ENCODE measurements at places on chromosomes 2 and 18.

GRCh38 chr18:22088029-22088428 is 81.4 kb upstream of the GATA6 start:
- no peaks in the 10 kb centered on the region for H3K36me3 ChIP-seq
- no peaks in the 10 kb centered on the region for H3K4me1 ChIP-seq
- DNase-seq: no peak

DNA sequence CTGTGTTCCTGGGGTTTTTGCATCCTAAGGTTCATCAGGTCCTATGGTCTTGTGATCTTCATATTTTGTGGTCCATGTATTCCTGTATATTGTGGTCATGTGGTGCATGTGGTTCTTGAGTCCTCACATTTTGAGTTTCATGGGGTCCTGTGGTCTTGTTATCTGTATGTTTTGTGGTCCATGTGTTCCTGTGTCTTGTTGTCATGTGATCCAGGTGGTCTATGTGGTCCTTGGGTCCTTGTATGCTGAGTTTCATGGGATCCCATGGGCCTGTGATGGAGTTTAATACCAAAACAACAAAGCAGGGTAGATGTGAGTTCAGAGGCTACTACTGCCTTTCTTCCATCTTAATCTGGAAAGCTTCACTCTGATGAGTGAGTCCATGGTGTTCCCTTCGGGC is 166.4 kb downstream of the TMEM18 start:
- no peaks in the 10 kb centered on the region for H3K4me1 ChIP-seq
- H3K27me3 ChIP-seq: no peaks in the 10 kb centered on the region
- H3K27ac ChIP-seq: no peak overlapping the region

- peaks cover 33% of the 10 kb centered on the region for H3K27me3 ChIP-seq
- no peaks in the 10 kb centered on the region for H3K4me1 ChIP-seq
- no peaks in the 10 kb centered on the region for H3K36me3 ChIP-seq
- H3K27ac ChIP-seq: no peak overlapping the region
- no peak for DNase-seq
Measured at GRCh38 chr2:118320196-118320595, 231.9 kb downstream of the INSIG2 start.

DNA sequence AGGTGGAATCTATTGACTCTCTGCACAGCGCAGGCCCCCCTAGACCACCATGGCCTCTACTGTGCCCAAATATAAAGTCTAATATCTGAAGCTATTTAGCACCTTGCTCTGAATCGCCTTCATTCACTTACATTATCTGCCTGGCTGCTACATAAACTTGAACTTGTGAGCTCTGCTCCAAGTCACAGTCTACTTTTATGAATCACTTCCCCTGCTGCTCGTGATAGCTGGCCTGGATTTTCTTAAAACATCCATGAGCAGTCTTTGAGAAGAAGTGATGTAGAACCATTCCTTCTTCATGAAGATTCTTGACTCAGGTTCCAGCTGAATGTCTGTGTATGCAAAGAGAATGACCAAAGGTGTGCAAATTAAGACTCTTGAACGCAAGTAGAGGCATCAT is 359.5 kb downstream of the RND3 start:
- no peaks in the 10 kb centered on the region for H3K36me3 ChIP-seq
- no peak for DNase-seq
- no peak overlapping the region for H3K4me3 ChIP-seq
- no peaks in the 10 kb centered on the region for H3K27me3 ChIP-seq

GRCh38 chr2:26471766-26472706 is 5.9 kb downstream of the OTOF start:
- DNase-seq: no peak
- H3K36me3 ChIP-seq: no peaks in the 10 kb centered on the region
- H3K4me1 ChIP-seq: no peaks in the 10 kb centered on the region
- no peaks in the 10 kb centered on the region for H3K27me3 ChIP-seq
- H3K27ac ChIP-seq: no peak overlapping the region

DNA sequence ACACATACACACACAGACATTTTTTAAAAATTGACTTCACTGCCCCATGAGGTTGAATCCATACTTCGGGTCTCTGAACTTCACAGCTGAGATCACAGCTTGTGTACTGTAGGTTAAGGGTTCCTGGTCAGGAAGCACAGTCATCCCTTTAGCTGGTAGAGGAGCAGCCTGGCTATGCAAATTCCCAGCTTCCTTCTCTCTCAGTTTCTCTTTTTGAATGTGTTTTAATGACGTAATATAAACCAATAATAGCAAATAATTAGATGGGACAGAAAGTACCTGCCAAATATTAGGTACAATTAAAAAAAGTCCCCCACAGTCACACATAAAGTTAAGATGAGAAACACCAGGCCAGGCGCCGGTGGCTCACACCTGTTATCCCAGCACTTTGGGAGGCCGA is 178.7 kb downstream of the ZNF385B start:
- H3K4me3 ChIP-seq: no peak overlapping the region
- no peaks in the 10 kb centered on the region for H3K4me1 ChIP-seq
- no peaks in the 10 kb centered on the region for H3K27me3 ChIP-seq
- H3K27ac ChIP-seq: no peak overlapping the region
- no peak for DNase-seq

DNA sequence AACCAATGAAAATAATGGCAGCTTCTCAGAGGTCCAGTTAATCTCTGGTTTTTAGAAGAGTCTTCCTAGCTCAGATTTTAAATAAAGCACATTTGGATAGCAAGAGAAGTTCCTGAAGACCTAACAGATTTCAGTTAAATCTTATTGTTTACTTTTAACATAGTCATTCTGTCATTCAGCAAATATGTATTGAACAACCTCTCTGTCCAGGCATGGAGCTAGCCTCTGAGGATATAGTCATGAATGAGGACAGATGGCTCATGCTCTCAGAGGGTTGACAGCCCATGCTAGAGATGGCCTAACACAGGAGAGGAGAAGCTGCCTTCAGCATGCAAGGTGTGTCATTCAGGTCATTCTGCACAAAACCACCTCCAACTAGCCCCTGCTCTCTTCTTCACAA is 6.2 kb downstream of the CCBE1 start:
- DNase-seq: no peak
- H3K4me3 ChIP-seq: no peak overlapping the region
- no peaks in the 10 kb centered on the region for H3K36me3 ChIP-seq
- H3K27me3 ChIP-seq: peaks cover 74% of the 10 kb centered on the region

- peak within 1 kb of the TSS; percentile 52 for H3K27ac ChIP-seq
- H3K36me3 ChIP-seq: no peaks in the 10 kb centered on the region
- H3K4me1 ChIP-seq: peaks cover 33% of the 10 kb centered on the region
- H3K27me3 ChIP-seq: peaks cover 59% of the 10 kb centered on the region
- peak within 1 kb of the TSS; percentile 79 for H3K4me3 ChIP-seq
Measured at GRCh38 chr18:74457043-74457724, at the start of gene DIPK1C. Gene DIPK1C (minus strand): TSS chr18:74457308. CDS start chr18:74457259, 49 bp downstream.

DNA sequence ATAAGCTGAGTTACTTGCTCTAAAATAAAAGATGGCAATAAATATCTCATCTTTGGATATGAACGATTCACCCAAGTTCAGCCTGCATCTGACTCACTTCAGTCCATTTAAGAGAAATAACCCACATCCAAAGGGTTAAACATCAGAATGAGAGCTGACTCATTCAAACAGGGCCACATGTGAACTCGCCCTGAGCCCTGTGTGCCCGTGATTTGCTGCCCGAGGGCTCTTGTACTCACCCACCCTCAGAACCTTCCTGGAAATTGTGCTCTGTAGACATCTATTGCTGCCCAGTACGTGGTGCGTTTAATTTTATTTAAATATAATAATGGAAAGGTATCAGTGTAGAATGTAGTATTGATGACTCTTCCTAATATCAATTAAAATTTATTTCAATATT is 66.9 kb upstream of the RBM44 start:
- H3K27me3 ChIP-seq: no peaks in the 10 kb centered on the region
- no peak for DNase-seq
- H3K36me3 ChIP-seq: peaks cover 34% of the 10 kb centered on the region
- H3K27ac ChIP-seq: peak overlapping the region; percentile 28
- H3K4me3 ChIP-seq: no peak overlapping the region

- peaks cover 83% of the 10 kb centered on the region for H3K4me1 ChIP-seq
- no peaks in the 10 kb centered on the region for H3K36me3 ChIP-seq
- no peak overlapping the region for H3K27ac ChIP-seq
- H3K4me3 ChIP-seq: no peak overlapping the region
- DNase-seq: no peak
Measured at GRCh38 chr2:45754131-45755010, 102.9 kb downstream of the PRKCE start.

- no peak overlapping the region for H3K27ac ChIP-seq
- H3K4me1 ChIP-seq: peaks cover 4% of the 10 kb centered on the region
- H3K4me3 ChIP-seq: no peak overlapping the region
- DNase-seq: no peak
- H3K36me3 ChIP-seq: peaks cover 73% of the 10 kb centered on the region
- no peaks in the 10 kb centered on the region for H3K27me3 ChIP-seq
Measured at GRCh38 chr2:24832521-24832920, 39.3 kb downstream of the CENPO start.
